ENCODE measurements at places on chromosomes 16 and 17.
A peak's percentile ranks its signal among the peaks of the same experiment; 100 is the strongest.

DNA sequence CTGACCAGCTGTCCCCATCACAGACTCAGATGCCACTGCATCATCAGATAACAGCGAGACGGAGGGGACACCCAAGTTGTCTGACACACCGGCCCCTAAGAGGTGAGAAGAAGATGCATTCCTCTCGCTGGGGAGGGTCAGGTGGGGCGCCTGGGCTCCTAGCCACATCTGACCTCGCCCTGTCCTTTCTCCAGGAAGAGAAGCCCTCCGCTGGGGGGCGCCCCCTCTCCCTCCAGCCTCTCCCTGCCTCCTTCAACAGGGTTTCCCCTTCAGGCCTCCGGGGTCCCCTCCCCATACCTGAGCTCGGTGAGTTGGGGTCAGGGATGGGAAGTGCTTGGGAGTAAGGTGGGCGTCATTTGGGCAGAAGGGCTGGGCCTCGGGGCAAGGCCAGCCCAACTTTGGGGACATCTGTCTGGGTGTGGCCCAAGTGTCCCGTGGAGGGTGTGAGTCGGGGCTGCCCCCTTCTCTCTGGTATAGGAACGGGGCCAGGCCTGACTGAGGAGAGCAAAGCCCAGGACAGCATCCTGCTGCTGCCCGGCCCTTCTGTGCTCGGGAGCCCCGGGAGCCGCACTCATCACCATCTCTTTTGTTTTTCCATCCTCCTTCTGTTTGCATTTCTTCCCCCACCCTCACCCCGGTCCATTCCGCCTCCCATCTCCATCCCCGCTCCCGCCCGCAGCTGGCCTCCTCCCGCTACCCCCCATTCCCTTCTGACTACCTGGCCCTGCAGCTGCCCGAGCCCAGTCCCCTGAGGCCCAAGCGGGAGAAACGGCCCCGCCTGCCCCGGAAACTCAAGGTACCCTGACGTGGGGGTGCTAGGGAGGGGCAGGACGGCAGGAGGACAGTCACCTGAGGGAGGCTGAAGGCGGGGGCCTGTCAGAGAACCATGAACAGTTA, 4.9 kb downstream of the INO80E start:
- DNase-seq, result no peak

DNA sequence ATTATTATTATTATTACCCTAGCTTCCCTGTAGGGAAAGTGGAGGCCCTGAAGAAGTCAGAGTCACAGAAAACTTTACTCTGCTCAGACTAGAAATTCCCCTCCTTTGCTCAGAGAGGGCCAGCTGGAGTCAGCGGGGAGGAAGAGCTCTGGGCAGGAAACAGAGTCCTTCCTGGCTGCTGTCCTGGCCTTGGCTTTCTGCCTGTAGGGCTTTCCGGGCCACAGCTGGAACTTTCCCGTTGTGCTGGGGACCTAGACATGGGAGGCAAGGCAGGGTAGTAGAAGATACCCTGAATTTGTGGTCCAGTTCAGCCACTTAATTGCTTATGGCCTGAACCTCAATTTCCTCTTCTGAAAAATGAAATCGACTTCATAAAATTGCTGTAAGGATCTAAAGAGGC, 14.0 kb upstream of the CCL2 start:
- no peak for DNase-seq

DNA sequence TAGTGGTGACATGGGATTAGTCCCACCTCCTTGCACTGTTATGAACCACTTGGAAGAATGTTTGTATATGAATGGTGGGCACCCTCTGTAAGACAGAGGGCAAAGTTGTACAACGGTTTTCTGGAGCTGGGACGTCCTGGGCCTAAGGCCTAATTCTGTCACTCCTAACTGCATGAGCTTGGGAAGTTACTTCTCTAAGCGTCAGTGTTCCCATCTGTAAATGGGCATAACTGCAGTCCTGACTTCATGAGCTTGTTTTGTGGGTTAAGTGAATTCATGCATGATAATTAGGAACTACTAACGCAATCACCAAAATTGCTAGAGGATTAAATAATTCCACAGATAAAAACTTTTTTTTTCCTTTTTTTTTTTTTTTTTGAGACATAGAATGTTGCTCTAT, 1.8 kb downstream of the TBC1D16 start:
- DNase-seq, result no peak

GRCh38 chr16:11386791-11387546, 41.7 kb downstream of the RMI2 start:
- DNase-seq, result peak; percentile 71

DNA sequence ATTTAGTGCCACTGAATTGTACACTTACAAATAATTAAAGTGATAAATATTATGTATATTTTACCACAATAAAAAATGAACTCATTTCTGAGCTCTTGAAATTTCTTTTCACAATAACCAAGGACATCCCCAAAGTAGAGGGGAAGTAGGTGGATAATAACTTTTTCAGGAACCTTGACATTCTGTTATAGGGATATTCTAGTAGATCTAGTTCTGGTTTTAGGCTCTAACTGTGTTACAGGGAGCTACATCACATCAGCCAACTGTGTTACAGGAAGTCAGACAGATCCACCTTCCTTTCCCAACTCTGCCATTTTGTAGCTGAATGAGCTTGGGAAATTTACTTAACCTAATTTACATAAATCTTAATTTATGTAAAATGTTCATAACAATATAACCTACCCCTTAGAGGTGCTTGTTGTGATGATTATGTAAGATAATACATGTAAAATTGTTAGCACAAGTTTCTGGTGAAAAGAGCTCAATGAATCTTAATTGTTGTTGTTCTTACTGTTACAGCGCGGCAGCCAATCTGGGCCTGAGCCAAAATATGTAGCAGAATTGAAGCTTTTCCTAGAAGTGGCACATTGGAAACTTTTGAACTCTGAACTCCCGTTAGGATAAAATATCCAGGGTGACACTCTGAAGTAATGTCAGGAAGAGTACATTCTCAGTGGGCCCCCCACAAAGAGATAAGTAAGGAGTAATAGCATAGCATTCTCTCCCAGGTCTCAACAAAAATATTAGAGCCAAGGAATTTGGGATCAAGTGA, 169.8 kb downstream of the AATF start:
- DNase-seq, result no peak

- DNase-seq, result no peak
These were observed 1.2 kb downstream of the ASGR1 start for GRCh38 chr17:7177954-7178477.

DNA sequence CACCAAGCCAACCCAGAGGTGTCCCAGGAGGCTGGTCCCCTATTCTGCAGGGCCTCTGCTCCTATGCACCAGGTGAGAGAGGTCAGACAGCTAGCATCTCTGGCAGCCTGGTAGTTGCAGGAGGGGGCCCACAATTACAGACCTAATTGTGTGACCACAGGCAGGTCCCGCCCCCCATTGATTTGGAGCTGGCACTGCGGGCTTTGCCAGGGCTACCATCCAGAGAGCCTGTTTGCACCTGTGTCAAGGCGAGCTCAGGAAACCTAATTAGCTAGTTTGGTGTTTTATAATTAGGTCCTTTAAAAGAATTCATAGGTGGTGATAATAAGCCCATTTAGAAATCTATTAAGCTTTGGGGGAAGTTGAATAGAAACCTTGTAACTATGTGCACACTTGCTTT, 90.2 kb downstream of the MRM1 start:
- DNase-seq, result no peak

GRCh38 chr16:64481497-64481896, 640.4 kb downstream of the CDH11 start:
- DNase-seq, result peak; percentile 71

- peak; percentile 18 for DNase-seq
These were observed 22.1 kb upstream of the MSI2 start for GRCh38 chr17:57234061-57234738.

DNA sequence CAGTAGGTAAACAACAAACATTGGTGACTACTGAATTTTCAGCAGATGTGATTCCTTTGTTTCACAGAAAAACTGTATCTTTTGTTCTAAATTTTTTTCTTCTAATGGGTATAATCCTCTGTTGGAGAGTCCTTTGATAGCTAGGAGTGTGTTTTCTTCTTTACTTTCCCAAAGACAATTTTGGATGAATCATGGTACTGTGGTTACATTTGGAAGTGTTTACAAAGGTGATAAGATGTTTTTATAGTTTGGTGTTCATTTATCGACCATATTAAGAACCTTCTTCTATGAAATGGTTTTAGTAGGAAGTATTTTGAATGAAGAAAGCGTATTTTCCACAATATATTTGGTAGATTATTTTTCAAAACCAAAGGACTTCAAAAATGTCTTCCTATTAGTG, 333.7 kb downstream of the WWOX start:
- DNase-seq, result no peak

GRCh38 chr17:80861892-80862291, 129.7 kb upstream of the CHMP6 start:
- peak; percentile 81 for DNase-seq

GRCh38 chr17:68662037-68662432, 60.9 kb upstream of the FAM20A start:
- DNase-seq, result no peak

DNA sequence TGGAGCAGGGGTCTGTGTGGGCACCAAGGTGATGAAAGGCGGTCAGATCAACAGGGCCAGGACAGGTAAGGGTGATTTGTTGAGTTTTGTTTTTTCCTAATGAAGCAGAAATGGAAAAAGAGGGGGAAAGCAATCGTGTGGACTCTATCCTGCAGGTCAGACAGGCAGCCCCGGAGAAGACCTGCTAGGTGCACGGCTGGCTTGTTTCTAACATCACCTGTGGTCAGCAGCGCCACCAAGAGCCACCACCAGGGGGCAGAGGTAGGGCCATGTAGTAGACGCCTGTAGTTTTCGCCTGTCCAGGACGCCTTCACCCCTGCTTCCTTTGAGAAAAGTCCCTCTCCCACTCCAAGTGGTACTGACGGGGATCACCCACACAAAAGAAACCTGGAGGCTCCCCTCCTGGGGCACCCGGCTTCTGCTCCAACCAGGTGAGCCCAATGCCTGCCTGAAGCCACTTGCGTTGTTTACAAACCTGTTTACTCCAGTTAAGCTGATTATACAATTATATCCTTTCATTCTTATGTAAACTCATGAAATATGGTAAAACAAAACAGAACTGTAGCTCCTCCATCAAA, 54.2 kb upstream of the SEC14L1 start:
- DNase-seq, result peak; percentile 89

DNA sequence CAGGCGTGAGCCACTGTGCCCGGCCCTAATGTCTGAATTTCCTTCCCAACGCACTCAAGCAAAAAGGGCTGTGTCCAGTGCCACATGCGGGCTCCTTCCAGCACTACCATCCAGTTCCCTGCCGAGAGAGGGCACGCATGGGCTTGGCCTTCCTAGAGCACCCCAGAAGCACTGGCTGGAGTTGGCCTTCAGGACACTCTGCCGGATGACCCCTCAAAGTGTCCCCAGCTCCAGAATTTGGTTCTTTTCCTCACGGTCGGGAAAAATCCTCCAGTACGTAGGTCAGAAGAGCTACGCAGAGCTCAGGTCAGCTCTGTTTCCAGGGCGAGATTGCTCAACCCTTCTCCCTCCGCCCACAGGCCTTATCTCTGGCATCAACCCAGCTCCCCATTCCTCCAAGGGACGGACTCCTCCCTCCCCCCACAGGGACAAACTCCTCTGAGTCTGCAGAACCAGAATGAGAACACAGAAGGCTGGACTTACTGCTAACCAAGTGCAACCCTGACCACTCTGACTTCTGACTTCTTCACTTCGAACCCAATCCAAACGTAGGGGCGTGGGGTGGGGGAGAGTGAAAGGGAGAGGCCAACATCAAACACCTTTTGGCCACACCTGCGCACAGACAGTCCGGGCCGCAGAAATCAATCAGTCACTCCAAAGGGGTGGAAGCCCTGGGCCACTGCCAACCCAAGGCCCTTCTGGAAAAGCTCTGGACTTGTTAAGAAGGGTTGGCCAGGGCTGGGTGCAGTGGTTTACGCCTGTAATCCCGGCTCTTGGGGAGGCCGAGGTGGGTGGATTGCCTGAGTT, 3.6 kb downstream of the CDC42EP4 start:
- DNase-seq, result peak; percentile 71

- no peak for DNase-seq
These were observed 7.1 kb downstream of the LGALS3BP start for GRCh38 chr17:78972507-78973105.

GRCh38 chr17:78474614-78475146, 96.2 kb downstream of the PGS1 start:
- DNase-seq, result no peak

DNA sequence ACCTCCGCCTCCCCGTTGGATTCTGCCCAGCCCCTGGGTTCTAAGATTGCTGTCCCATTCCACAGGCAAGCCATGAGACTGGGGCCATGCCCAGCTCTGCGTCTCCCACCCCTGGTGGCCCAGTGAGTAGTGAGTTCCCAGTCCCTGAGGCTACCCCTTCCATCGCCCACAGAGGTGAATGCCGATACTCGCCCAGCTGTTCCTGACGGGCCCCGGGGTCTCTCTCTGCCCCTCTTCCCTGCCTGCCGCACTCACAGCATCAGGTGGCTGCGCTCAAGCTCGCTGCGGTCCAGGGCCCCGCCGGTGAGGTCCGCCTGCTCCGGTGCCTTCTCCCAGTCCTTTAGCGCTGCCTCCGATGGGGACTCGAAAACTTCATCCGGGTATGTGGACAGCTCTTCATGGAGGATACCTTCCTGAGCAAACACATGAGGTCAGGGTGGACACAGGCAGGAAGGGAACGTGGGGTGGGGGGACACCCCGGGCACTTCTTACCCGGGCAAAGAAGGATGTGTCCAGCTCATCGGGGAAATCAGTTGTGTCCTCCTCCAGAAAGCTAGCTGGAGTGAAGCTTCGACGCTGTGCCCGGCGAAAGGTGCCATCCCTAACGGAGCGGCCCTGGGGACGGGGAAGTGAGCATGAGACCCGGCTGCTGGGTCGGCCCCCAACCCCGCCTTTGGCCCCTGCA, 8.8 kb downstream of the SNRNP25 start:
- no peak for DNase-seq

DNA sequence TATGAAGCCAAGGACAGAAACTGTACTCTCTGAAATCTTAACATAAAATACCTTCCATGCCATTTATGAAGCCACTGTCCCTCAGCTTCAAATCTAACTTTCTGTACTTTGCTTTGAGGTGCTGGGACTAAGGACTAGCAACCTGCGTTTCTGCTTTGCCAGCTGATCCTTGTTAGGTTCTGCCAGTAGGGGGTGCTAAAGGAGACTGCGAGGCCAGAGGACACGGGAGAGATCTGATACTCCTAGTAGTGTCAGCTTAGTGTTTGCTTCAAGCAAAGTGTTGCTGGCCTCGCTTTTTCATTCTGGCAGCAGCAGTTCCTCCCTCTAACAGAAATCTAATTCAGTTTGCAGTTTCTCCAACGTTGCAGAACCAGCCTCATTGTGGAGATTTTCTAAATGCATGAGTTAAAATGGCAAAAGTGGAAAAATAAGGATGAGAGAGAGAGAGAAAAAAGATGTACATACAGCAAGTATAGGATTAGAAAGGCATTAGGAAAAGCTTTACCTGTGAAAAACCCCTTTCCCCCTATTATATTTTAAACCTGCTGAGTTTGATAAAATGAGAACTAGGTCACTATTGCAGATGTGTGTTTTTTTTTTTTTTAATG, 297.5 kb downstream of the CA10 start:
- peak; percentile 75 for DNase-seq

GRCh38 chr17:66835476-66835875, 559 bp downstream of the CACNG5 start:
- no peak for DNase-seq

GRCh38 chr16:50842589-50842988, 100.7 kb downstream of the CYLD start:
- no peak for DNase-seq

All from BE2C (cell line).